ENCODE measurements at places on chromosomes 6 and 20. TPM values are rescaled to one million over a fixed set of nuclear protein-coding genes. Genes with fewer than 3 reads are reported as not detected.

The MLN gene
- total RNA-seq: not detected

The PRR18 gene
- total RNA-seq: 0.07 TPM

The IMPG1 gene
- not detected for total RNA-seq

The DAAM2 gene
- not detected for total RNA-seq

The SSTR4 gene
- total RNA-seq: not detected

The CPNE5 gene
- 2.6 TPM for total RNA-seq

The MYL9 gene
- 2.0 TPM for total RNA-seq

The OR2B6 gene
- total RNA-seq: 0.43 TPM

The ARHGAP18 gene
- total RNA-seq: 3.9 TPM

The TAGAP gene
- total RNA-seq: 56.1 TPM

The MAS1 gene
- not detected for total RNA-seq

The TSHZ2 gene
- total RNA-seq: 56.7 TPM

The IL20RA gene
- total RNA-seq: not detected

The CGAS gene
- 26.9 TPM for total RNA-seq

The ENTPD6 gene
- 58.7 TPM for total RNA-seq

The PDE10A gene
- not detected for total RNA-seq

The TRIM26 gene
- total RNA-seq: 92.7 TPM

The FAM209A gene
- total RNA-seq: 1.7 TPM

The GPX5 gene
- not detected for total RNA-seq

The FAXC gene
- total RNA-seq: not detected

The ACAT2 gene
- total RNA-seq: 53.1 TPM

The SPEF1 gene
- total RNA-seq: 0.48 TPM

The INSM1 gene
- total RNA-seq: 7.4 TPM

The LPA gene
- total RNA-seq: not detected

The C20orf204 gene
- total RNA-seq: 35.6 TPM

The ZBTB46 gene
- 8.2 TPM for total RNA-seq

The YWHAB gene
- total RNA-seq: 196 TPM

Measured in activated T-cell treated with anti-CD3 and anti-CD28 coated beads, Interleukin-2, amount 50 U/mL, for 72 hours (primary cell).